HTR-8/SVneo (cell line): ENCODE measurements at places on chromosomes 5 and 9.

- DNase-seq: no peak
Measured at GRCh38 chr9:505741-506059, 291.0 kb downstream of the DOCK8 start.

- no peak for DNase-seq
Measured at GRCh38 chr5:172805736-172806255, 28.3 kb upstream of the ERGIC1 start.

DNA sequence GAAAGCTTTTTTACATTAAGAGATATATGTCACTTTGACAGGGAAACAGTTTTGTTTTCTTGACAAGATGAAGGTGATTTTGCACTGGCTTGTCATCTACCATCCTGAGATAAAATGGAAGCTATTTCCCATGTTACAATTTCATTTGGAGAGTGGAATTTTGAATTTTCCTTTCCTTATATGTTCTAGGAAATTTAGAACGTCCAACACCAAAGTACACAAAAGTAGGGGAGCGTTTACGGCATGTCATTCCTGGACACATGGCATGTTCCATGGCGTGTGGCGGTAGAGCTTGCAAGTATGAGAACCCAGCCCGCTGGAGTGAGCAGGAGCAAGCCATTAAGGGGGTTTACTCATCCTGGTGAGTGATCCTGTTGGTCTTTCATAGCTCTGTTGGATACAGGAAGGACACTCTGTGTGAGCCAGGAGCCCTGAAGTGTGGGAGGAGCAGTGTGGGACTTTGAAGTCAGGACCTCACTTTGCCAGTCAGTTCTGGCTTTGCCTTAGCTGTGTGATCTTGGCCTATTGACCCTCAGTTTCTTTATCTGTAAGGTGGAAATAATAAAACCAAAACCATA lies 887 bp downstream of the PTPDC1 start:
- no peak for DNase-seq

DNA sequence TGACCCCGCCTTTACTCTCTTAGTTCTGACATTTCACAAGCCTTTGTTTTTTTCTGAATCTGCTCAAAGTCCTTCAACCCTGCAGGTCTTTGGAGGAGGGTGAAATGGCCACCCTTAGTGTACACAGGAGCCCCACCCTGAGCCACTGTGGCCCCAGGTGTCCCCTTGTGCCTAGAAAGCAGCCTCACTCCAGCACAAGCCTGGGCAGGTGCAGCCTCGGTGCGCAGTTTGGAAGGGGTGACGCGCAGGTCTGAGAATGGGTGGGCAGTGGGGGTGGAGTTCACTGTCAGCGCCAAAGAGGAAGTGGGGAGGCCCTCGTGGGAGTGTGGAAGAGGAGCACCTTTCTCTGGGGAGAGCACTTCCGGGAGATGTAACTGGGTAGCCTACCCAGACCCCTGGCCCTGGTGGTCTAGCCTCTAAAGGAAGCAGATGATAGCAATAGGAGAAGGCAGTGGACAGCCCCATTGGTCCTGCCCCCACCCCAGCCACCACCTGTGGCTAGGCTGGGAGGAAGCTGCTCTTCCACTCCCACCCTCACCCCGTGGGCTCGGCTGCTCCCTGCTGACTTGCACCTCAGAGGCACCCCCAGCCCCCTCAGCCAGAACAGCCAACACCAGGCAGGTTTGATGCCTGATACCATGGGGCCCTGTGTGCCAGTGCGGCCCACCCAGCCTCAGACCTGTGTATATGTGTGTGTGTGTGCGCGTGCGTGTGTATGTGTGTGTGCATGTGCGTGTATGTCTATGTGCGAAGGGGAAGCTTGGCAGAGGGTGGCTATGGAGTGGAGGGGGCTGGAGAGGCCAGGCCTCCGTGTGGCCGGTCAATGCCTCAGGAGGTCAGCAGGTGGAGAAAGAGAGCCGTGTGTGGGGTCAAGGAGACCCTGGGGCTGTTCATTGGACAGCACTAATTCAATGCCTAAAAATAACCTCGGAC lies 16.8 kb upstream of the DAB2IP start:
- peak; percentile 54 for DNase-seq

DNA sequence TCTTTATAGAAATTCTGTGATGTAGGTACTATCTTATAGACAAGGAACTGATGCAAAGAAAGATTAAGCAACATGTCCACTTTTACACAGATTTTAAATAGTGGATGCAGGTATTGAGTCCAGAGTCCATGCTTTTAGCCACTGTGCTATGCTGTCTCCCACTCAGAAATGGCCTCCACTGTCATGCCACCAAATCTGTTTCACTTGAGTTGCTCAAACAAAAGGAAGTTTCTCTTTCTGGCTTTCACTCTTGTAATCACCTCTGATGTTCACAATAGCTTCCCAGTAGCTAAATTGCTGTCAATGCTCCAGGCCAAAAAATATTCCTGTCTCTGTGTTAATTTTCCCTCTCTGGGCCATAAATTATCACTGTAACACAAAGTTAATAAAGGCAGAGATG lies 77.0 kb upstream of the RASA1 start:
- DNase-seq: no peak

DNA sequence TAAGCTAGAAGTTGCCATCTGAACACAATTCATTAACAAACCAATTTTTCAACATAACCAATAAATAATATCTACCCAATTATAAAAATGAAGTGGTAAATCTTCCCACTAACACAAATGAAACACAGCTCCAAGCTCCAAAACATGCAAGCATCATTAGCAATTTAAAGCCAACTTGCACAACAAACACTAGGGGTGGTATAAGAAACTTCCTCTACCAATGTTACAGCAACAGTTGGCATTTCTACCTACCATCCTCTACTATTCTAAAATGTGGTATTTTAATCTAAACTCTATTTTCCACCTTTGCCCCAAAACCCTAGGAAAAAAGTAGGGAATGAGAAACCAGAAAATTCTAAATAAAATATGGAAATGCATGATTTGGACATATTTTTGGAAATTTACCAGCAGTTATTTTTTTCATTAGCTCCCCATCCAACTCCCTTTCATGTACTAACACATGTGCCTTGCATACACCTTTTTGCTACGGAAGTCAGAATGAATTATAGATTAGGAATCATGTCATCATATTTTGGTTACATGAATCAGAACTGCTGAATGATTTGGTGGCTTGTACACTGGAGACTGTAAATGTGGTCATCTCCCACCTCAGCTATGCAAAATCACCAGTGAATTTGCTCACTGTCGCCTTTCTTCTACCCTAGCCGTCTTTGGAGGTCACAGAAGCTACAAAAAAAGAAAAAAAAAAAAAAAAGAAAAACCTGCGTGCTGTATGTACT lies 4.1 kb downstream of the NR6A1 start:
- DNase-seq: no peak

DNA sequence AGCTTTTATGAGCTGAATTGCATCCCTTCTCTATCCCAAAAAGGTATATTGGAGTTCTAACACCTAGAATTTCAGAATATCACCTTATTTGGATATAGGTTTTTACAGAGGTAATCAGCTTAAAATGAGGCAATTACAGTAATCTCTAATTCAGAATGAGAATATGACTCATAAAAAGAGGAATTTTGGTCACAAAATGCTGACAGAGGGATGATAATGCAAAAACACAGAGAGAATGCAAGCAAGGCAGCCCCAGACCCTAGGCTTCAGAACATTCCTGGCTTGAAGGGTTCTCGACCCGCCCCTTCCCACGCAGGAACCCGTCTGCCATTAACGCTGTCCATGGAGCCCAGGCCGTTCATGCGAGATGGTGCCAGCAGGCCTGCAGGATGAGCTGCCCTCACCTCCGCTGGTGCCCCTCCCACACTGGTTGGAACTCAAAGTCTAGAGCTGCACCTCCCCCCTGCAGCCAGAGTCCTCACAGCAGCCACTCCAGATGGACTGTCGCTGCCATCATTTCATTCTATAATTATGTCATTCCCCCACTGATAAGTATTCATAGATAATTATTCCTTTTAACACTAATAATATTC lies 1173.4 kb upstream of the ACO1 start:
- no peak for DNase-seq

DNA sequence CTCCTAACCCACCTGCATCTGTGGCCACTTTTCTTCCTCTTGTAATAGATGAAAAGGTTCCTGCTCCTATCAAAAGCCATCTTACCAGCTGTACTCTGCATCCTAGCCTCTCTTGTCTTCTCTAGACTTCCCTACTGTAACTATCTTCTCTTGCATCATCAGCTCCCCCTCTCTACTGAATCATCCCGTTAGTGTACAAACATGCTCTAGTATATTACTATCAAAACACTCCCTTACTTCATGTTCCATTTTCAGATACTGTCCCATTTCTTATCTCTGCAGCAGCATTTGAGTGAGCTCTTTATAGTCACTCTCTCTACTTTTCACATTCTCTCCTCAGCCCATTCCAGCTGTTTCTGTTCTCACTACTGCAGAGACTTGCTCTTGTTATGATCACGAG lies 2.8 kb downstream of the SRA1 start:
- no peak for DNase-seq

- no peak for DNase-seq
Measured at GRCh38 chr9:76365028-76365427, 29.2 kb downstream of the RFK start.

- no peak for DNase-seq
Measured at GRCh38 chr5:943201-943917, 50.7 kb downstream of the TRIP13 start.

DNA sequence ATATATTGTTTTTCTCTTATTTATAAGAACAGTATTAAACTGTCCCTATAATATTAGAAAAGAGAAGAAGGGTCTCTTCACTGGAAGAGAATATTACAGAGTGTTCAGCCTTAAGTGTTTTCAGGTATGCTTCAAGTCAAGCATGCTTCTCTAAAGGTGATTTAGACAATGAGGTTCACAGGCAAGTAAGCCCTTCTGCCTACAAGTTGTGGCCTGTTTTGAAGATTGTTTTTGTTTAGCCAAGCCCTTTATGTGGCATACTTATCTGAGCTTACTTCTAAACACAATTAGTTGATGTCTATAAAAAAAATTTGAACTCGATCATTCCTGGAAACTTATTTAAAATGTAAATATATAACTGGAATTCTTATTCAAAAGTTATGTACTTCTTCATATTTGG lies 343.8 kb upstream of the CDH18 start:
- no peak for DNase-seq

DNA sequence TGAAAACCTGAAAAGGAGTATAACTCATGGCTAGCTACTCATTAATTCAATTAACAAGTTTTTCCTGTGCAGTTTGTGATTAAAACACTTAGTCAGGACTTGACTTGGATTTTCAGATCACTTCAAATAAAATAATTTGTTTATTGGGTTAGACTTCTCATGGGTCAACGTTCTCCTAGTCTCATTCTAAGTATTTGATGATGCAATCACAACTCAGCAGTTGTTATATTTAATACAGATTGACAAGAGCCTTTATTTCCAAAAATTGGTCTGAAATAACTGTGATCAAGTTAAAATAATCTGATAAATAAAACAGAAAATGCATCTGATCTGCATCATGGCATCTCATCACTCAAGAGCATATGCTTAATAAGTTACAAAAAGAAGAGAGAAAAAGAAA lies 113.9 kb downstream of the FGF10 start:
- no peak for DNase-seq

- peak; percentile 43 for DNase-seq
Measured at GRCh38 chr5:142716963-142717362, 31.1 kb upstream of the FGF1 start.
